ENCODE measurements at places on chromosomes 13 and 19.

DNA sequence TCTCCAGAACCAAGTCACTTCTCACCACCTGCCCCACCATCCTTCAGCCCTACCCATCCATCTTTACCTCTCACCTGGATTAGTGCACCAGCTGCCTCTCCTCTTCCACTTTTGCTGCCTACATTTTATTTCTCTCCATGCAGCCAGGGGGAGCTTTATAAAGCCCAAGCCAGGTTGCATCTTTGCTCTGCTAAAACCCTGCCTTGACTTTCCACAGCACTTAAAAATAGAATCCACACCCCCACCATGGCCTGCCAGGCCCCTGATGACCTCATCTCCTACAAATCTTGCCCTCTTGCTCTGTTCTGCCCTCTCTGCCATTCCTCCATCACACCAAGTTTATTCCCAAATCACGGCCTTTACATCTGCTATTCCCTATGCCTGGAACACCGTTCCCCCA lies 1.8 kb downstream of the HOOK2 start:
- no peak for DNase-seq

- no peak for DNase-seq
These were observed 89.8 kb downstream of the ZNF557 start for GRCh38 chr19:7159105-7159933.

- no peak for DNase-seq
These were observed 76.1 kb downstream of the KL start for GRCh38 chr13:33092073-33092987.

DNA sequence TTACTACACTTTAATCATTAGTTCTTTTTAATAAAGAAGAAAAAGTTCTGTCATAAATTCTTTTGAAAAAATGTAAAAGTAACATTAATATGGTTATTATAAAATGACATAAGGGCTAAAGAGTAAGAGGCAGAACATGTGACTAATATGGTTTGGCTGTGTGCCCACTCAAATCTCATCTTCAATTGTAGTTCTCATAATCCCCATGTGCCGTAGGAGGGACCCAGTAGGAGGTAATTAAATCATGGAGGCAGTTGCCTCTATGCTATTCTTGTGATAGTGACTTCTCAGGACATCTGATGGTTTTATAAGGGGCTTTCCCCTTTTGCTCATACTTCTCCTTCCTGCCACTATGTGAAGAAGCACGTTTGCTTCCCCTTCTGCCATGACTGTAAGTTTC lies 104.5 kb downstream of the UGGT2 start:
- no peak for DNase-seq

- DNase-seq: no peak
These were observed 16.6 kb upstream of the MEIS3 start for GRCh38 chr19:47435883-47436417.

DNA sequence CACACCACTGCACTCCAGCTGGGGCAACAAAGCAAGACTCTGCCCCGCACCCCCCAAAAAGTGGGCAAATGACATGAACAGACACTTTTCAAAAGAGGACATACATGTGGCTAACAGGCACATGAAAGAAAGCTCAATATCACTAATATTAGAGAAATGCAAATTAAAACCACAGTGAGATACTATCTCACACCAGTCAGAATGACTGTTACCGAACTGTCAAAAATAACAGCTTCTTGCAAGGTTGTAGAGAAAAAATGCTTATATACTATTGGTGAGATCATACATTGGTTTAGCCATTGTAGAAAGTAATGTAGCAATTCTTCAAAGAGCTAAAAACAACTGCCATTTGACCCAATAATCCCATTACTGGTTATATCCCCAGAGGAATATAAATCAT lies 99.5 kb upstream of the SPATA13 start:
- DNase-seq: no peak

- DNase-seq: no peak
These were observed 8.5 kb downstream of the MIDN start for GRCh38 chr19:1256646-1257474.
